ENCODE measurements at places on chromosomes 3 and 15.

GRCh38 chr15:26132811-26133210 is 269.7 kb upstream of the ATP10A start:
- DNase-seq = no peak

GRCh38 chr3:126213379-126214028 is 33.1 kb upstream of the ALDH1L1 start:
- DNase-seq = no peak

GRCh38 chr3:118187221-118187620 is 847.4 kb downstream of the IGSF11 start:
- no peak for DNase-seq

DNA sequence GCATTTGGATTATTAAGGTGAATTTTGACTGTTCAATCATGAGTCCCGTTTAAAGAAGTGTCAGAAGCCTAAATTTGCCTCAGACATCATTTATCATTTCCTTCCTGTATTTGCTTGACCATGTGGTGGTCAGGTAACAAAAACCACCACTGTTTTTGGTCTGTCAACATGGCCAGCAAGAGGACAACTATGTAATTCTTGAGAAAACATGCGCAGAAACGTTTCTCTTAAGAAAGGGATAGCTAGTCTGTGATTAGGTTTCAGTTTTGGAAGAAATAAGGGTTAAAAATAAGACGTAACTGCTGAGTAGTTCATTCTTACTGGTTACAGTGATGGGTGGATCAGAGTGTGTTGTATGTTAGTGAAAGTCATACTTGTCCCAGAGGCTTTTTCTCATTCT is 204.5 kb downstream of the AKAP13 start:
- DNase-seq = no peak

GRCh38 chr3:100500320-100500880 is 8.0 kb downstream of the TMEM45A start:
- DNase-seq = no peak

DNA sequence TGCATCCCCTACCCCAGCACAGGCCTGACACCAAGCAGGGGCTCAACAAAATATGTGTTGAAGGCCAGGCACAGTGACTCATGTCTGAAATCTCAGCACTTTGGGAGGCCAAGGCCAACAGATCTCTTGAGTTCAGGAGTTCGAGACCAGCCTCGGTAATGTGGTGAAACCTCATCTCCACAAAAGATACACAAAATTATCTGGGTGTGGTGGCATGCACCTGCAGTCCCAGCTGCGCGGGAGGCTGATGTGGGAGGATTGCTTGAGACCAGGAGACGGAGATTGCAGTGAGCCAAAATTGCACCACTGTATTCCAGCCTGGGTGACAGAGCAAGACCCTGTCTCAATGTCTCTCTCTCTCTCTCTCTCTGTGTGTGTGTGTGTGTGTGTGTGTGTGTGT is 30.7 kb upstream of the CYP11A1 start:
- no peak for DNase-seq

DNA sequence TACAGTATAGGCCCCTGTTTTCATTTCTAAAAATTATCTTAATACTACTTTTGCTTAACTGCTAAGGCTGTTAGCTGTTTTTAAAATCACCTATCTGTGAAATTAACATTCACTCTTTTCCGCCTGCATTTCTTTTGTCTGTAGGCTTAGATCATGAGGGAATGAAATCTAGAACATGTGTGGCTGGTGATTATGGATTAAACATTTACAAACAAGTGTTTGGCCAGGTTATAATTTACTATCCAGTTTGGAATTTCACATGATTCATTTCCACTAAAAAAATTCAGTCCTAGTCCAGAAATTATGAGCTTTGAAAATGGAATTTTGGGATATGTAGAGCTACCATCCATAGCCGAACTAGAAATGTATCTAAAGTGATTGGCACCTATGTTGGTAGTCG is 39.1 kb downstream of the GOLM2 start:
- DNase-seq = no peak

DNA sequence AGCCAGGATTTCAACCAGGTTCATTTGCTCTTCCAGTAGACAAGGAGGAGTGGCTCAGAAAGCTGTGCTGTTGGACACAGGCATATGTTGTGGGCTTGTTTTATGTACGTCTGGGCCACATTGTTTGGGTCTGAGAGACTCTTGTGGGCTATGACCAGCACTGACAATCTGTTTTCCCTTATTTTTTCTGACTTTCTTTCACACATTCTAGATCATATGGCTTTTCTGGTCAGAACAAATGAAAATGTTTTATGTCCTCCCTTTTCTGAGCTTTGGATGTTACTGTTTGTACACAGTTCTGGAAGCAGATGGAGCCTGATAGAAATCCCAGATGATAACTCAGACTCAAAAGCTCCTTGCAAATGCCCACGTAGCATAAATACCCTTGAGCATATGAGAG is 85.8 kb upstream of the RGMA start:
- no peak for DNase-seq

DNA sequence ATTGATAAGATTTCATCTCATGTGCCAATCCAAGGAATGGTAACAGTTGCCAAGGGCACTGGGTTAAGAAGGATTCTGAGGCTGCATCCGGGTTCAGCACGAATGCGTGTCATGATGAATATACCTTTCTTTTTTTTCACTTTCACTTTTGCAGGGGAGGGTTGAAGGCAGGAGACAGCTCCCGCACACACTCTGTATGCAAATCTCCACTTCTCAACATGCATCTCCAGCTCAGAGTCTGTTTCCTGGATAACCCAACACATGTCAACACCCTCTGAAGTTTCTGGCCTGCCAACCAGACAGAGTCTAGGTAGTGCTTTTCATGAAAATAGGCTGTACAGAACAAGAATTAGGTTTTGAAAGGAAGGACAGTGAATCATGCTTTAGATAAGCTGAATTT is 21.6 kb downstream of the B4GALT4 start:
- DNase-seq = no peak

DNA sequence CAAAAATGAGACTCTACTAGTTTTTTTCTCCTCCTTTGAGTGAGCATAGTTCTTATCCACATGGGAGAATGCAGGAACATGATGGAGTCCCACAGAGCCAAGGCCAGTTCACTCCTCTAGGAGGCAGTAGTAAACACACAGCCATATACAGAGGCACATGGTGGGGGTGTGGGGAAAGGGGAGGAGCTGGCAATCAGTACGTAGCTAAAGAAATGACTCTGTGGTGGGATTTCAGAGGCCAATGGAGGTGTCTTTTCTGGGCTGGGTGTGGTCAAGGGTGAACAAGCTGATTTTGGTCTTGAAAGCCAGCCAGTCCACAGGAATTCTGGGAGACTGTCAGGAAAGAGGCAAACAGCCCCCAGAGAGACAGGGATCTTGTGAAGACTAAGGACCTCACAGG is 6.6 kb upstream of the RAB11A start:
- peak; percentile 46 for DNase-seq

GRCh38 chr3:11583638-11584046 is 60.1 kb downstream of the VGLL4 start:
- DNase-seq = no peak

GRCh38 chr15:79436037-79436780 is 4.1 kb downstream of the MINAR1 start:
- DNase-seq = no peak

GRCh38 chr3:56314842-56315241 is 153.4 kb downstream of the ERC2 start:
- no peak for DNase-seq

DNA sequence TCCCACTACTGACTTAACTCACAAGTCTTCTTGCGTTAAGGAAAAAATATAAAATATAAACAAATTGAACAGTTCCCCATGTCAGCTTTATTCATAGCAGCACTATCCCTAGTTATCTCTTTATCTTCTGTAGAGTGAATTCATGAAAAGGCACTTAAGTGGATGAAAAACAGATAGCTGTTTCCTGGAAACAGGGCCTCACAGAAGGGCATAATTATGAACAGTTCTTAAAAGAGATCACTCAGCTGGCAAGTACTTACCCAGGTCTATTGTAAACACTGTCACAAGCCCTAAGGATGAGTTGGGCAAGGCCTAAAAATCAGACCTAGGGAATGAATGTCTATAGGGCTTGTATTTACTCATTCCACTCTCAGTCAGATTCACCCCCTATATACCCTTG is 10.7 kb downstream of the MB21D2 start:
- DNase-seq = no peak

GRCh38 chr3:99482191-99482590 is 156.2 kb upstream of the COL8A1 start:
- no peak for DNase-seq

DNA sequence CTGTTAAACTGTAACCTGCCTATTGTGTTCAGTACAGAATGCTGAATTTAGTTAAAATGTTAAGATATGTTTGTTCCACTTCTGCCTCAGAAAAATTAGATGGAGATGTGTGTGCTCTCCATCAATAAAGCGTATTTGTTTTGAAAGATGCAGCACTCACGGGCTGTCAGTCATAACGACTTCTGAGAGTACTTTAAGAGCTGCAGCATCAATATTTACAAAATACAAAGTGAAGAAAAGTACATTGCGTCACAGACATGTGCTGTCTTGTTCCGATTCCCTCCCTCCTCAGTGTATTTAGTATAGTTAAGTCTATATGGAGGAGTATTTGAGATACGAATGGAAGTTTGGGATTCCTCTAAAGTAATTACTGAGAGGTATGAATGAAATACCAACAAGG is 166.6 kb downstream of the BBX start:
- DNase-seq = no peak

GRCh38 chr15:73683777-73684580 is at the start of gene CD276:
CD276 (plus strand) TSS chr15:73684383; CDS start chr15:73699640, 15,257 bp downstream.
- DNase-seq = peak; percentile 40

DNA sequence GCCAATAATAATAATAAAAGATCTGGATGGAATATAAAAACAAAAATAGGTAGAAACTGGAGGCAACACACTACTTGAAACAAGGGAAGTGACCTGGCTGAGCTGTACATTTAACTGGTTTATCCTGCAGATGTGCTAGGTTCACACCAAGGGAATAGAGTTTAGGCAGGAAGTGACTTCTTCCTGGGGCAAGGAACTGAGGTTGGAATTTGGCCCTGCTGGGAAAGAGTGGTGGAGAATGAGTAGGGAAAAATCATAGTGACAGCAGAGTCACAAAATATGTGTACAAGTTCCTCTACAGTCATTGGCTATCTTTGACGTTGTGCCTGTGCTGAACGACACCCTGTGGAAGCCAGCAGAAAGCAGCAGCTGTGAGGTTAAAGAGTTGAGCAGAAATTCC is 44.1 kb downstream of the ARHGAP11B start:
- no peak for DNase-seq

DNA sequence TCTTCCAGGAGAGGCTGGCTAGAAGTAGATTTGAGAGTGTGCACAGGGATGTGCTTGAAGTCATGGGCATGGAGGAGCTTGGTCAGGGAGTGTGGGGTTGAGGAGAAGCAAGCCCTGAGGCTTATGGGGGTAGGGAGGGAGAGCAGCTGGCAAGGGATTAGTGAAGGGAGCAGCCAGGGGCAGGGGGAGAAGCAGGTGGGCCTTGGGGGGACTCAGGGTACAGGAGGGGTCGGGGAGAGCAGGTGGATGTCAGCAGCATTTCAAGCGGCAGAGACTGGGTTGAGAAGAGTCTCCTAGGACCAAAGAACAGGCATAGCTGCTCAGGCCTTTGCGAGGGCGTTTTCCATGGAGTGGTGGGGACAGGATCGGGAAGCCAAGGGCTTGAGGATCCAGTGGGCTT is 3.4 kb upstream of the LMAN1L start:
- DNase-seq = no peak

- no peak for DNase-seq
Measured at GRCh38 chr3:133881939-133882825, 13.5 kb downstream of the RAB6B start.

- DNase-seq = no peak
Measured at GRCh38 chr15:69497076-69497475, 44.5 kb downstream of the RPLP1 start.

GRCh38 chr3:65749066-65749465 is 289.7 kb downstream of the MAGI1 start:
- no peak for DNase-seq

DNA sequence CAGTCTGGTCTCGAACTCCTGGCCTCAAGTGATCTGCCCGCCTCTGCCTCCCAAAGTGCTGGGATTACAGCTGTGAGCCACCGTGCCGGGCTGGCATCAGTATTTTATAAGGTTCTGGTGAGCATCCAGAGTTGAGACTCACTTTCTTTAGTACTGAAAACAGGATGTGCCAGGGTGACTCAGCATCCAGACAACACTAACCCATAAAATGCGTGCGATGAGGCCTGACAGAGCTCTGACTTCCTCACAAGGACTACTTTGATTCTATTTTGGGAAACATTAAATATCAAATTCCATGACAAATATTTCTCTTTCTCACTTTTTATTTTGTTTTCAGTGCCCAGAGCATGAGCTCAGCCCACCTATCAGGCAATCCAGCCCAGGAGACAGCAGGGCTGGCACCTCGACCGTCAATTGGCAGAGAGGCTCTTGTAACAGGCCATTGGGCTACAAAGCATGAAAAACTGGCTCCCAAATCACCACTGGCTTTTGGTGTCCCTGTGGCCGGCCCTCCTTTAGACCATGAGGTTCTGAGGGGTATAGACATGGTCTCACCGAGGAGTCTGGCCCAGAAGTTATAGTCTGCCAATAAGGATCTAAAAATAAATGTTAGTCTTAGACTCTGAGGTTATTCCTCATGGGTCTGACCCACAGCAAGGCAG is 75.0 kb downstream of the FEM1B start:
- DNase-seq = no peak

GRCh38 chr3:64438812-64439211 is 213.5 kb upstream of the PRICKLE2 start:
- DNase-seq = no peak

DNA sequence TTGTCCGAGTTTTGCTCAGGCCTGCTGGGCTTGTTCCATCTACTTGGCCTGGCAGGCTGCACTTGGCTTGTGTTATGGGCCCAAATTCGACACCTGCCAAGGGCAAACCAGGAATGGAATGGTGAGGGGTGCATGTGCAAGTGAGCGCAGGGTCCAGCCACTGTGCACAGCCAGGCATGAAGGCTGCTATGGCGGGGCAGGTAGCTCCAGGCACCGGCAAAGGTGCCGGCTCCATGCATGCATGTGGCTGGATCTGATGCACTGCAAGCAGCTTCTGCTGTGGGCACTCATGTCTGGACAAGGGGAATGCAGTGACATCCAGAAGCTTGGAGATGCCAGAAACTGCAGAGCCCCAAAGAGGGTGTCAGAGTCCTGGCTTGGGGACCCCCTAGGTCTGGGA is 463.0 kb downstream of the EPHA3 start:
- DNase-seq = no peak

All from NCI-H2081 (cell line).